ENCODE measurements at places on chromosomes 11 and 22.

DNA sequence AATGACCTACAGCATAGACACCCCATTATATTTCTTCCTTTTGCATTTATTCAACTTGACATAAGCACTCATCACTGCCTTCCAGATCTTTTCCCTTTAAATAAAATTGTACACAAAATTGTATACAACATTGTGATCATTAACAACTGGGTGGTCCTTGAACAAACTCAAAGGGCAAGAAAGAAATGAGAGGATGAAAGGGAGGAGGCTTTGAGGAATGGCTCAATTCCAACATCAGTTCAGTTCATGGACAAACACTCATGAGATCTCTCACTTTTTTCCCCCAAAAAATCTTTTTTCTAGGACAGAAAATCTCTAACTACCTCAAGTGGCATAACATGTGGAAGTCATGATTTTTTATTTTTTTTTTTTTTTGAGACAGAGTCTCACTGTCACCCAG, 113.7 kb downstream of the PLEKHA7 start:
- no peak for DNase-seq

GRCh38 chr11:30587269-30587812, 1.2 kb upstream of the MPPED2 start:
- no peak for DNase-seq

DNA sequence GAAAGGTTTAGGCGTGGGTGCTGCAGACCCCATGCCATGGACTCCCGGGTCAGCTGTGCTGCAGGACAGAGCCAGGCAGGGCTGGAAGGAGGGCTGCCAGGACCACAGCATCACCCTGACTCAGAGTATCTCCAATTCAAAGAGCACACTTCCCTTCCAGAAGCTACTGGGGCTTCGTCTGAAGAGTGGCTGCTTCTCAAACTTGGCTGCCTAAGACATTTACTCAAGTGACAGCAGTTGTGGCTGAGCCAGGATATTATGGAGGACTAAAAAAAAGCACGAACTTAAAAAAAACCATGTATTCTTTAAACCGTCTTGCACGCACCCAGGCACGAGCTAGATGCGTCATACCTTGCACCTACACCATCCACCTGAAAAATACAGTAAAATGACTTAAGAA, 13.0 kb upstream of the BID start:
- DNase-seq, result no peak

GRCh38 chr11:97557399-97557798, 1167.6 kb downstream of the JRKL start:
- no peak for DNase-seq

GRCh38 chr11:22344081-22344480, 5.9 kb downstream of the SLC17A6 start:
- no peak for DNase-seq

- DNase-seq, result no peak
Measured at GRCh38 chr11:7543302-7543701, 29.5 kb downstream of the PPFIBP2 start.

DNA sequence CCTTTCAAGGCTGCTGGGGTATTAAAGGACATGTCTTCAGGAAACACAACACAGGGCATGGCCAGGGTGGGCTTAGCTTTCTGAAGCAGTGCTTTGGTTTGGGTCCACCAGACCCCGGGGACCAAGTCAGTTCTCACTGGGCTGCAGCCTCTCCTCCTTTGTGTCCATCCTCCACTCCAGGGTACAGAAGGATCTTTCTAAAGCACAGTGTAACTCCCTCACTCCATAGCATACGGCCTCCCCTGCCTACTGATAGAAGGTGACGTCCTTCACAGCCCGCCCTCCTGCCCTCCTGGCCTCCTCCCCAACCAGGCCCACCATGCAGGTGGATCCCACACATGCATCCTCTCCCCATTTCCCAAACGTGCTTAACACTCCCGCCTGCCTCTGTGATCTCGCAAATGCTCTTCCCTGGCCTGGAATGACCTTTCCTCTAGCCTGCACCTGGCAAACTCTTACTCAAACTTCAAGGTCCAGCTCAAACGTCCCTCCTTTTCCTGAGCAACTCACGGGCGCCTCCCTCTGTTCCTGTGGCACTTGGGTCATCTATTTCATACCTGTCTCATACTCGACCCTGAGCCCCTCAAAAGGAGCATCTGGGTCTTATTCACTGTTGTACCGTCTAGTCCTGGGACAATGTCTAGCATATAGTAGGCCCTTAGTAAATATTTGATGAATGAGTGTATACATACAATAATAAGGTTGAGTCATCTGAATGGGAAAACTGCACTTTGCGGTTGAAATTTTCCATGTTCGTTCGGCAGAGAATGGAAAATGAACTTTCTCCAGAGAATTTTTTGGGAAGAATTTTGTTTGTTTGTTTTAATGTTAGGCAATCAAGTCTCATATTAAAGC, 187.7 kb downstream of the EFCAB6 start:
- DNase-seq, result peak; percentile 14

DNA sequence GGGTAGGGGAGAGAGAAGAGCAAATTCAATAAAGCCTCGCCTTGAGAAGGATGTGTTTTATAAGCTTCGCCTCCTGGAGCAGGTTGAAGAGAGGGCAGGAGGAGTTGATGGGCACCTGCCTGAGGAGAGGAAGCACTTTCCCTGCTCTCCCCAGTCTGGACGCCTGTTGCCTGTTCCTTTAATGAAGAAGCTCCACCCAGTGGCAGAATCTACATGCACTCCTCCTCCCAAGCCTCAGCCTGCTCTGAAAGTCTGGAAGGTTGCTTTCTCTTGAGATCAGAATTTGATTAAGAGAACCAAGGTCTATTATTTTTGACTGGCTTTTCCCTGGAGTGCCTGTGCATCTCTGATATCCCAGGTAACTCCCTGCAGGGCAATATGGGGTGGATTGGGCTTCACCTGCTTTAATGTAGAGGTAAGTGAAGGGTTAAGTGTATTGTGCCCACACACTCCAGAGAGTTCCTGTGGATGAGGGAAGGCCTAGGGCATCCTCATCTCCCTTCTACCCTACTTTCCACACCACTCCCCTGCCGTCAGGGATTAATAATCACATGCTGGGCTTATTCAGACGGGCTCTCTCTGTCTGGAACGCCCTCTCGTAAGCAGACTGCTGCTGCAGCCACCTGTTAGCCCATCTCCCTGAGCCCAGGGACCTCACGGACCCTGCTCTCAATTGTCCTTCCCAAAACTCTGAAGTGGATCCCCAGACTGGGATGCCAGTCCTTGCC, 22.3 kb downstream of the NTM start:
- no peak for DNase-seq

GRCh38 chr22:24434471-24435322, 7.3 kb downstream of the ADORA2A start:
- DNase-seq, result no peak

GRCh38 chr11:79101656-79102055, 339.2 kb downstream of the TENM4 start:
- no peak for DNase-seq

- DNase-seq, result no peak
Measured at GRCh38 chr11:45924927-45925326, 2.5 kb downstream of the LARGE2 start.

GRCh38 chr22:39169797-39170466, 17.5 kb upstream of the CBX7 start:
- no peak for DNase-seq

DNA sequence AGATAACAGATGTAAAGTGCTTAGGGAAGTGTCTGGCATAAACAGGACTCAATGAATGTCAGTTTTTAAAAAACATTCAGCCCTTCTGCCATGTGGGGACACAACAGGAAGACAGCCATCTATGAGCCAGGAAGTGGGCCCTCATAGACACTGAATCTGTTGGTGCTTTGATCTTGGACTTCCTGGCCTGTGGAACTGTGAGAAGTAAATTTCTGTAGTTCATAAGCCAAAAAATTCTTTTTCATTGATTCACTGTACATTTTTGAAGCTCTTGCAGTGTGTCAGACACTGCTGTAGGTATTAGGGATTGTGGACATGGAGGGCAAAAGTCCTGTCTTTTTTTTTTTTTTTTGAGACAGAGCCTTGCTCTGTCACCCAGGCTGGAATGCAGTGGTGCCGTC, 188.6 kb downstream of the HIPK3 start:
- DNase-seq, result no peak

DNA sequence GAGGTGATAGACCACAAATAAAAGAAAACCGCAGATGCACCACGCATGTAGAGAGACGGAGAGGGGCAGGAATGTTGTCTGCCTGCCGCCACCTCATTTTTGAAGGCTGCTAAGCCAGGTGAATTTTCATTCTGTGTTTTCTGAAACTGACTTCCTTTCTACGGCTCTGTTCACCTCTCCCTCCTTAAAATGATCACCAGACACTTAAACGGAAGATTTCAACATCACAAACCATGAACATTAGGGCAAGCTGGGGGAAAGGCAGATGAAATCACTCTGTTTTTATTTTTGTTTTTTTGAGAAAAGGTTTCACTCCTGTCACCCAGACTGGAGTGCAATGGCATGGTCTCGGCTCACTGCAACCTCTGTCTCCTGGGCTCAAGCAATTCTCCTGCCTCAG, 232.4 kb downstream of the MIAT start:
- no peak for DNase-seq

DNA sequence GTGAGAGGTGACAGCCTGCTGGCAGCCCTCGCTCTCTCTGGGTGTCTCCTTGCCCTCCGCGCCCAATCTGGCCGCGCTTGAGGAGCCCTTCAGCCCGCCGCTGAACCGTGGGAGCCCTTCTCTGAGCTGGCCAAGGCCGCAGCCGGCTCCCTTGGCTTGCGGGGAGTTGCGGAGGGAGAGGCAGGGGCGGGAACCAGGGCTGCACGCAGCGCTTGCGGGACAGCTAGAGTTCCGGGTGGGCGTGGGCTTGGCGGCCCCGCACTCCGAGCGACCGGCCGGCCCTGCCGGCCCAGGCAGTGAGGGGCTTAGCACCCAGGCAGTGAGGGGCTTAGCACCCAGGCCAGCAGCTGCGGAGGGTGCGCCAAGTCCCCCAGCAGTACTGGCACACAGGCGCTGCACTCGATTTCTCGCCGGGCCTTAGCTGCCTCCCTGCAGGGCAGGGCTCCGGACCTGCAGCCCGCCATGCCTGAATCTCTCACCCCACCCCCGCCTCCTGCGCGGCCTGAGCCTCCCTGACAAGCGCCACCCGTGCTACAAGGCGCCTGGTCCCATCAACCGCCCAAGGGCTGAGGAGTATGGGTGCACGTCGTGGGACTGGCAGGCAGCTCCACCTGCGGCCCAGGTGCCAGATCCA, 1526.1 kb downstream of the FAM181B start:
- DNase-seq, result no peak

GRCh38 chr22:48042621-48043395, 1280.4 kb downstream of the TBC1D22A start:
- DNase-seq, result no peak

DNA sequence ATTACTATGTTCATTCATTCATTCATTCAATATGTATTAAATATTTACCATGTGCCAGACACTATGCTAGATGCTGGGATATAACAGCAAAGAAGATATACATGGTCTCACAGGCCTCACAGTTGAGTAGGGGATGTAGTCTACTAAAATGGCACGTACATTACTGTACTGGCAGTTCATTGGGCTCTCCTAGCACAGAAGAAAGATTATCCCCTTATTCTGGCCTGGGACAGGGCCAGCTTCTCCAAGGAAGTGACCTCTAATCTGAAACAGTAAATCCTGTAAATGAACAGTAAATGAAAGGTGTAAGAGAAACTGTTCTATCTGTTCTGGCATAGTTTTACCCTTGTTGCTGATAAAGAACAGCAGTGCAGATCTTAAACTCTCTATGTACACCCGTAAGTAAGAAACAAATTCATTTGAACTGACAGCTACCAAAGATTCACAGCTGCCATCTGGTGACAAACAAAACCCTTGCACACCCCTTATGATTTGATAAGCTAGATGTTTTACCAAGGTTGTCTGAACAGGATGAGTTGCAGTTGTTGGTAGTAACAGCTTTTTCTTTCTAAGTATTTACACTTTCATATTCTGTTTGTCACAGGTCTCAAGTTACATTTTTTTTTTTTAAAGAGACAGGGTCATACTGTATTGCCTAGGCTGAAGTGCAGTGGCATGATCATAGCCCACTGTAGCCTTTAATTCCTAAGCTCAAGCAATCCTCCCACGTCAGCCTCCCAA, 263.1 kb downstream of the TMEM135 start:
- DNase-seq, result no peak

- peak; percentile 39 for DNase-seq
Measured at GRCh38 chr11:115676768-115677167, 172.6 kb upstream of the CADM1 start.

GRCh38 chr11:12845163-12845562, 164.0 kb upstream of the RASSF10 start:
- no peak for DNase-seq

- peak; percentile 80 for DNase-seq
Measured at GRCh38 chr11:130042093-130042591, 27.6 kb upstream of the APLP2 start.

DNA sequence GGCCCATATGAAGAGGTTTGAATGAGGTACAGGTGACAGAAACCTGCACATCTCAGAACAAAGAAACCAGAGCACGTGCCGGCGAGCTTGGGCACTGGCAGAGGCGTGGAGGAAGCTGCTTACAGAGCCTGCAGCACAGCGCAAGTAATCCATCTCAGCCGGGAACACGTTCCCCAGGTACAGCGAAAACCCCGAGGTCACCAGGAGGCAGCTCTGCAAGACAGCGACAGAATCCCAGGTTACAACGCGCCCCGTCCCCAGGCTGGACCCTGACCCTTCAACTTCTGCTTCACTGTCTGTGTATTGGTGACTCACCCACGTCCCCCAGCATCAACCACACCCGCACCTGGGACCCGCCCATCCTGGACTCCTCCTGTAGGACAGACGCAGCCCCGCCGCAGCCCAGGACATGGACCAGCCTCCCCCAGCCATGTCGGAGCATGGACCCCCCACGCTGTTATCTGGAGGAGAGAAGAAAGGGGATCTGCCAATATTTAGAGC, 2.2 kb downstream of the MLC1 start:
- no peak for DNase-seq

- DNase-seq, result no peak
Measured at GRCh38 chr11:23519194-23519593, 658.9 kb upstream of the CCDC179 start.

DNA sequence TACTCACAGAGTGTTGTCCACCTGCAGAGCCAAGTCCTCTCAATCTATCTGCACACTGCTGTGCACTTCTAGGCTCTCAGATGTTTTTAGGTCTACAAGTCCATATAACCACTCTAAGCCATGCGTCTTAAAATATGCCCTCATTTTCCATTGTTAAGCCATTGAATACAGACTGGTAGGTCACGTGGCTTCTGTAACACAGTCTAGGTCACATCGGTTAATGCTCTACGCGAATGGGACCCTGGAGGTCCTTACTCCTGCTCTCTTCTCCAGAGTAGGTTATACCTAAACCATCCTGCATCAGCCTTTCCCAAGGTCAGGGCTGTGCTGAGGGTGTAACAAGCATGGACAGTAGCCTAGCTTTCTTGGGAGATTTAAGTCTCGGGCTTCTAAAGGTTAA, 819 bp downstream of the JAML start:
- DNase-seq, result no peak

DNA sequence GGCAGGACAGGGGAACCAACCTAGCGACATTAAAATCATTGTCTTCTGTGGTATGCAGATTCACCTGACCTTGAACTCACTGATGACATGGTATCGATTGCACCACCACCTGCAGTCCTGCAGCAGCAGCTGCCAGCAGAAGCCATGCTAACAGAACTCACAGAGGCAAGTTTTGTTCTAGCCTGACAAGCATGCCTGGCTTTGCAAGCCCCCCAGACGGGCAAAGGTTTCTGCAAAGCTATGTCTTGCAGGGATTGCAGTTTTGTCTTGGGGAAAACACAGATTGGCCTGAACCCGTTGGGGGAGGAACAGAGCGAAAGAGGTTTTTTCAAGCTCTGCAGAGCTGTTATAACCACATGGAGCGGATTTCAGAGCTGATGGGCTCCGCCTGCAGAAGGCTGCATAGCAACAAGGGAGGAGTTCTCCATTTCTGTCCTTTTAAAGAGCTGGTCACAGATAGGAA, 221.0 kb downstream of the HIPK3 start:
- no peak for DNase-seq

Data from AG09309 (cell line).